Upper lobe of right lung (tissue), 1 donor: ENCODE measurements at places on chromosomes 7 and 10. TPM values are rescaled to one million over a fixed set of nuclear protein-coding genes. Genes with fewer than 3 reads are reported as not detected.

Gene MSS51
- 3.0 TPM for total RNA-seq

Gene KCND2
- total RNA-seq = 0.61 TPM

Gene ZNF503
- 36.2 TPM for total RNA-seq

- no peak overlapping the region for H3K27ac ChIP-seq
- no peaks in the 10 kb centered on the region for H3K4me1 ChIP-seq
- H3K27me3 ChIP-seq = no peaks in the 10 kb centered on the region
- no peaks in the 10 kb centered on the region for H3K36me3 ChIP-seq
Measured at GRCh38 chr10:15227611-15228372, 59.3 kb upstream of the NMT2 start.

- H3K4me3 ChIP-seq = no peak overlapping the region
- H3K27ac ChIP-seq = no peak overlapping the region
Measured at GRCh38 chr7:131937868-131938267, 381.4 kb upstream of the PODXL start.

DNA sequence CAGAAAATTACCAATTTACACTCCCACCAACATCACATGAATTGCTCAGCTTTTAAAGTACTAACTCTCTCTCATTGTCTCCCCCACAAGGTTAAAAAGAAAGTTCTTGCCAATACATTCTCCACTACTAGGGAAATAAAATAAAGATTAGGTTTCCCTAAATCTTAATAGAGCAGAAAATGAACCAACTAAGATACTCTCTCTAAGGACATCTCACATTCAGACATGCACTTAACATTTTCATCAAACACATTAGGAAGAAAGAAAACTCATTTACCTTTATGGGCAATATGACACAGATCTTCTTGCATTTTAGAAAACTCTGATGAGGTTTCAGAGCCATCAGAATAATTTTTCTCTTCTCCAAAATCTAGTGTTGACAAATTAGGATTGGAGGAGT is 104.1 kb upstream of the GSDME start:
- no peak for DNase-seq
- H3K27ac ChIP-seq = no peak overlapping the region
- no peaks in the 10 kb centered on the region for H3K4me1 ChIP-seq
- H3K36me3 ChIP-seq = no peaks in the 10 kb centered on the region
- H3K27me3 ChIP-seq = no peaks in the 10 kb centered on the region

GRCh38 chr10:62230344-62231121 is 38.1 kb downstream of the RTKN2 start:
- DNase-seq = no peak
- no peaks in the 10 kb centered on the region for H3K27me3 ChIP-seq
- H3K4me1 ChIP-seq = peaks cover 7% of the 10 kb centered on the region
- no peak overlapping the region for H3K27ac ChIP-seq
- H3K36me3 ChIP-seq = no peaks in the 10 kb centered on the region

DNA sequence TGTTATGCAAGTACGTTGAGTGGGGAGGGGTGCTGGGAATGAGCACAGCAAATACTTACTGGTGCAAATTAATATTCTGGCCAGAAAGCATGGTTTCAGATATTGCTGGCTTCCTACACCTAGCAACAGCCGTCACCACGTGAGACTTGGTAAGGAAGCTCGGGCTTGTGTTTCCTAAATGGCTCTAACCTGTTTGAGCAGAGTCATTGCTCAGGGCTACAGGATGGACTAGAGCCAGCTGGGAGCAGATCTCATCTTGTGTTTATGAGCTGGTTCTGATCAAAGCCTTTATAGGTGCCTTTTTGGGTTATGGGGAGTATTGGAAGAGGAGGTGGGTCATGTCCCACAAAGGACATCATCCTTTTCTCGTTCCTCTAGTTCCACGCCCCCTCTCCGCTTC is 200.3 kb downstream of the BUB3 start:
- DNase-seq = no peak
- no peaks in the 10 kb centered on the region for H3K36me3 ChIP-seq
- peaks cover 3% of the 10 kb centered on the region for H3K27me3 ChIP-seq
- H3K27ac ChIP-seq = no peak overlapping the region
- no peaks in the 10 kb centered on the region for H3K4me1 ChIP-seq
